B cell (primary cell): ENCODE measurements at places on chromosomes 16 and 17. TPM values are rescaled to one million over a fixed set of nuclear protein-coding genes. Genes with fewer than 3 reads are reported as not detected.

The NLRP1 gene
- 141 and 149 TPM in 2 replicates for total RNA-seq

DNA sequence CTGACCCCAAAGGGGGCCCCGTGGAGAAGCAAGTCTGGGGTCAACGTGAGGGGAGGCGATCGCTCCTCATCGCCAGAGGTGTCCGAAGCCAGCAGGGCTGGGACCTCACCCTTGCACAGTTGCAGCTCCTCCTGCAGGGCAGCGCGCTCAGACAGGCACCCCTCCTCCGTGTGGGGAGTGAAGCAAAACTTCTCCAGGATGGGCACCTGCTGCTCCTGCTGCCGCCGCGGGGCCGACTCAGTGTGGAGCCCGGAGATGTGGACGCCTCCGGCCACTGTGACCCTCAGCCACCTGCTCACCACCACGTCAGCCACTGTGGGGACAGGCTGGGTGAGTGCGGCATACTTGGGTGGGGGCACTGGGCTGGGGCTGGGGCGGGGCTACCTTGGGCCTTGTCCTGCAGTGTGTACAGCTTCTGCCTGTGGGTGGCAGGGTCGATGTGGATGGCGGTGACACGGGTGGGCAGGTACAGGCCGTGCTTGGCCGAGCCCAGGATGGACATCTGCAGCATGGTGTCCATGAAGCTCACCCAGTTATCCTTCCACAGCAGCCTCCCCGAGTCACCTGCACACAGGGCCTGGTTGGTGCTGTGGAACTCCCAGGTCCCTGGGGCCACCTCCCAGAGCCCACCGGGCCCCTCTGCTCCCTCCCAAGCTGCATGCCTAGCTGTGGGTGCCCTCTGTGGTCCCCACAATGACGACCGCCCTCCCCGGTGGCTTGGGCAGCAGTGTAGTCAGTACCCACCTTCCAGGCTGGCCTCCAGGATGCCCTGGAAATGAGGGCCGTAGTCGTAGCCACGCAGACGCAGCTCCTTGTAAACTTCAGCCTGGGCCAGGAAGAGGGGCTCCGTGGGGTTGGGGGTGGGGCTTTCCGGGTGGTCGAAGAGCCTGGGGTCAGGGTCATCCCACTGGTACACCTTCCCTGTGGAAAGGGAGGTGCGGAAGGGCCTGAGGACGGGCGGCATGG, 10.8 kb downstream of the FASN start:
- DNase-seq, result no peak

- DNase-seq, result no peak
Measured at GRCh38 chr17:49294122-49294521, 63.5 kb upstream of the PHOSPHO1 start.

The STAC2 gene
- 0.10 TPM in 1 of 2 replicates, not detected in the other for total RNA-seq

GRCh38 chr17:8345052-8345690, 5.5 kb downstream of the ODF4 start:
- no peak for DNase-seq

- DNase-seq, result no peak
Measured at GRCh38 chr17:67442787-67443624, 65.9 kb downstream of the PITPNC1 start.
